NCI-H1417 (cell line): ENCODE measurements at places on chromosomes 6 and 20.

DNA sequence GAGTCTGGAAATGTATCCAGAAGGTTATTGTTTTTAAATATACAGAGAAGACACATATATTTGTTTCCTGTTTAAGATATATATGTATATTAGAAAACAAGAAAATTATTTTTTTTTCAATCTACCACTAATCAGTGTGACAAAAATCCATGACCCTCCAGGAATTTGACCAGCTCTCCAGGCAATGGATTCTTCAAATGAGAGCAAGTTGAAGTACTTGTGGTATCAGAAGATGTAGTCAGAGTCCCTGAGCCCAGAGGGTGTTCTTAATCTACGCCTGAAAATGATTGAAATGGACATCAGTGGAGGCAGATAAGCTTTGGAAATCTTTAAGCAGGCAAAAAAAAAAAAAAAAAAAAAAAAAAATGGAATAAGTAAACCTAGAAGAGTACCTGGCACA is 186.5 kb upstream of the QKI start:
- DNase-seq = no peak

DNA sequence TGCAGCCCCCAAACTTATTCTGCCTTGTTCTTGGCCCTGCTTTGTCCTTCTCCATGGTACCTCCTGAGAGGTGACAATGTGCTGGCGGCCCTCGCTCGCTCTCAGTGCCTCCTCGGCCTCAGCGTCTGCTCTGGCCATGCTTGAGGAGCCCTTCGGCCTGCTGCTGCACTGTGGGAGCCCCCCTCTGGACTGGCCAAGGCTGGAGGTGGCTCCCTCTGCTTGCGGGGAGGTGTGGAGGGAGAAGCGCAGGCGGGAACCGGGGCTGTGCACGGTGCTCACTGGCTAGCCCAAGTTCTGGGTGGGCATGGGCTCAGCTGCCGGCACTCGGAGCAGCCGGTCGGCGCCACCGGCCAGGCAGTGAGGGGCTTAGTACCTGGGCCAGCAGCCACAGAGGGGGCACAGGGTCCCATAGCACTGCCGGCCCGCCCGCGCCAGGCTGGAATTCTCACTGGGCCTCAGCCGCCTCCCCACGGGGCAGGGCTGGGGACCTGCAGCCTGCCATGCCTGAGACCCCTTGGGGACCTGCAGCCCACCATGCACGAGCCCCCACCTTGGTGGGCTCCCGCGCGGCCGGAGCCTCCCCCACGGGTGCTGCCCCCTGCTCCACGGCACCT is 55.9 kb upstream of the RALGAPA2 start:
- DNase-seq = no peak

DNA sequence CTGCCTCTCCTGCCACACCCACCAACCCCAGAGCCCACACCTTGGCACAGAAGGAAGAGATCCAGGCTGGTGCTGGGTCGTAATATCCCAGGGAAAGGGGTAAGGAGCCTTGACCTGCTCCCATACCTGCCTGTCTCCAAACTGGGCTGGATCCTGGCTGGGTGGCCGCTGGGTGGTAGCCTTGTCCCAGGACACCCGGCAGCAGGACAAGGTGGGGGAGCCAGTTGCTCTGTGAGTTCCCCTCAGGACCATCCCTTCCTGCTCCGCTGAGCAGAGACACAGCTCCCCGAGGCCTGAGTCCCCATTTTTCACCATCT is 58.8 kb downstream of the UBE2V1 start:
- DNase-seq = no peak

DNA sequence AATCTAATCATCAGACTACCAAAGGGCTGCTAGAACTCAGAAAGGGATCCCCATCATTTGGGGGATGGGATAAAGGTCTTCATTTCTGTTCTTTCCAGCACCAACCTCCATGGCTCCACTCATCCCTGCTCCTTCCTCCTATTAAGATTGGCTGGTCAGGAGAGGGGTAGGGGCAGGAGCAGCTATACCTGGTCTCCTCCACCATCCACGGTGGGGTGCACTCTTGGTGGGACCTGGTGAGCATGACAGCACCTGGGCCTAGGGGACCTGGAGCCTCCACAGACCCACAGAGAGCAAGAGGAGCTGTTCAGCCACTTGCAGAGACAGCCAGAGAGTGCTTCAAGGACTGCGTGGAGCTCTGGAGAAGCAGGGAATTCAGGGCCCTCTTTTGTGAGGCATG is 6.1 kb upstream of the ULBP2 start:
- DNase-seq = no peak

DNA sequence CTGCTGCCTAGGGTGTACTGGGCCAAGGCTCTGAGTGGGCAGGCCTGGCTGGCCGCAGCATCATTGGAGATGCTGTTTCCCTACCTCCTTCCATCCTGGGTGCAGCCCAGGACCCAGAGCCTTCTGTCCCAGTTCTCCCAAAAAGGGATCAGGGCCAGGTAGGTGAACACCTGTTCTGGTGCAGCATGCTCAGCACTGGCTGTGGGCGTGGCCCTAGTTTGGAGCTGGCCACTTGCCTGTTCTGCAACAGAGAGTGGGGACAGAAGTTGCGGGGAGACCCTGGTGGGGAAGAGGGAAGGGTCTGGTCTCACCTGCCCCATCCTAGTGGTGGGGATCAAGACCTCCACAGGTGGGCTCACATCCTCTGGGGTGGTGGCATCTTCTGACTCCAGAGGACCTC is 1.4 kb upstream of the ARMC12 start:
- no peak for DNase-seq

DNA sequence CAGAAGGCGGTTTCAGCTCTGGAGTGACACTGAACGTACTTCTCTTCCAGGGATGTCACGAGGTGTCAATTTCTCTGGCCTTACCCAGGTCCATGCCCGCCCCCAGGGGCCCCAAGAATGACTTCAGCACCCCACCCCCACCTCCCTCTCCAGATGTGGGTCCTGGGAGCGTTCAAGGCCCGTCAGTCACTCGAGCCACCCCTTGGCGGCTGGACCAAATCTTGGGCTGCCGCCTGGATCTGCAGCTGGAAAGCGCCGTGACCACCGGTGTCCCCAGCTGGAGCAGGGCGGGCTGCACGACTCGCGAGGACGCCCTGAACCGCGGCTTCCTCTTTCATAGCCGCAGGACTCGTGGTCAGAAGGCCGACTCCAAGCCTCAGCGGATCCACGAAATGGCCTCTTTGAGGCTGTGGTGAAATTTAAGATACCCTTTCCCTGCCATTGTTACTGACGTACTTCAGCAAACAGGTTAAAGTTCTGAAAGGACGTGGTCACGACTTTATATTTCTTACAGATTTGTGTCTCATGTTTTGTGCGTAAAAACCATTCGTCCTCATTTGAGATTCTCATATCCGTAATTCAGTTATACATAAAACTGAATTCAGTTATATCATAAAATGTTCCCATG is 29.3 kb downstream of the TRIM38 start:
- DNase-seq = peak; percentile 57

DNA sequence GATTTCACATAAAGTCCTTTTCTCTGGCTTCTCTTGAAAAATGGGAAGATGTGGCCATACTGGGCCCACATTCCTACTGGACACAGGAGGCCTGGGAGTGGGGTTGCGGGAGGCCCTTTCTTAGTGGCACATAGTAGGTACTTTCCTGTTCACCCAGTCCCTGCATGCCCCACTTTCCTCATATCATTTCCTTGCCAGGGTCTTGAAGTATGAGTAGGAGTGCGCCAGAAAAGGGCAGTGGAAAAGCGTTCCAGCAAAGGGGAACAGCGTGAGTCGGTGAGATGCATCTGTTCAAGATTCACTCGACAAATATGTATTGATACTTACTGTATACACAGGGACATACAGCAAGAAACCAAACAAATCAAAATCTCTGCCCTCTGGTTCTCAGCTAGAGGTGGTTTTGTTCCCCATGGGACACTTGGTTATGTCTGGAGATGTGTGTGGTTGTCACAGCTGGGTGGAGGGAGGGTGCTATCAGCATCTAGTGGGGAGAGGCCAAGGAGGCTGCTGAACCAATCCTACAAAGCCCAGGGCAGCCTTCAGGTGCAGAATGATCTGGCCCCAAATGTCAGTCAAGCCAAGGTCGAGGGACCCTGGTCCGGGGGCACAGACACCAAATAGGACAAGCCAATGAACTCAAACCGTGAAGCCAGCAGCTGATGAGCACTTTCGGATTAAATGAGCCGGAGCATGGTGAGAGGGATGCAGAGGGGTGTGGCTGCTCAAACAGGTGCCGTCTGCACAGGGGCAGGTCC is 151.4 kb downstream of the CEBPB start:
- DNase-seq = peak; percentile 91

- DNase-seq = peak; percentile 80
These were observed 539.3 kb upstream of the ID4 start for GRCh38 chr6:19297880-19298279.

- no peak for DNase-seq
These were observed 20.5 kb upstream of the GJA10 start for GRCh38 chr6:89873721-89874120.

DNA sequence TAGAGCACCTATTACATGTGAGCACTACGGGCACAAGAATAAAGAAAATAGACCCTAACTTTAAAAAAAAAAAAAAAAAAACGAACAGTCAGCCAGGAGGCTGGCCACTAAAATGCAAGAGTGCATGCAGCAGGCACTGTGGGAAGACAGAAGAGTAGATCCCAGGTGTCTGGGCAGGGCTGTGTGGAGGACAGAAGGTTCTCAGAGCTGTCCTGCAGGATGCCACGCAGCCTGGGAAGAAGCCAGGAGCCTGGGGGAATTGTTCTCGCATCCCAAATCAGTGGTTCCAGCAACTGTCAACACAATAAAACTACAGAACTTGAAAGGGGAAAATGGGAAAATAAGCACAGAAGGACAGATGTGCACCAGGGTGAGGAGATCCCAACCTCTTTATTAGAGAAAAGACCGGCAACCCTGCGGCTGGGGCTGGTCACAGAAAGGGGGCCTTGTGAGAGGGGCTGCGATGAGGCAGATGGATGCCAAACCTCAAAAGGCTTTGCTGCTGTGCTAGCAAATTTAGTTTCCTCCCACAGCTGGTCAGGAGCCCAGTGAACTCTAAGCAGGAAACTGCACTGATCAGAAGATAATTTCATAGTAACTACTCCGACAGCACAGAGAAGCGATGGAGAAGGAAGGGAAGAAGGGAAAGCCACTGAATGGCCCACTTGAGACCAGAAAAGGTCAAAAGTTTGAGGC is 30.9 kb downstream of the MAP3K5 start:
- DNase-seq = no peak

DNA sequence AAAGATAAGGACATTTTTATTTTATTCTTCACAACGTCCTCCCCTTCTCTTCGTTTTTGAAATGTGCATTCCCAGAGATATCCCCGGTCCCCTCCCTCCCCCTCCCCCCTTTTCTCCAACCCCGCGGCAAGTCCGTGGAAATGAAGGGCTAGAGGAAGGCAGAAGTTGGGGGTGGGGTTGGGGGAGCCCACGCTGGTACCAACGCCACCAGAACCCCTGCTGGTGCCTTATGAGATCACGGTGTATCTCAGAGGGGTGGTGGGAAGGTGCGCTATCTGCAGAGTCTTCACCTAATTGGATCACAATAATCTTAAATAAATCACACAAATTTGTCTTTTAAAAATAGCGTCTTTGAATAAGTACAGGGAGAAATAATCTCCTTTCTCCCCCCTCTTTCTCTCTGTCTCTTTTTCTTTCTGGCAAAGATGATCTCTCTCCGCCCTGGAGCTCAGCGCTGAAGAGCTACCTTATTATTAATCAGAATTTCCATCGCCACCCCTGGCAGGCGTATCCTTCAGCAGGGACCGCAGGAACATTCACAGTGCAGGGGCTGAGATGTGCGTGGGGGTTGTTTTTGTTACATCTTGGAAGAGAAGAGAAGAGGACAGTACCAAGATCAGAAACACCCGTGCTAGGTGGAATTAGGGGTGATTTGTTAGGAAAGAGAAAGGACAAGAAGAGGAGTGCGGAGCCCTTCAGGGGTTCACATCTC is 915 bp downstream of the CLVS2 start:
- peak; percentile 71 for DNase-seq

- no peak for DNase-seq
These were observed 39.0 kb downstream of the SYTL3 start for GRCh38 chr6:158688860-158689259.

DNA sequence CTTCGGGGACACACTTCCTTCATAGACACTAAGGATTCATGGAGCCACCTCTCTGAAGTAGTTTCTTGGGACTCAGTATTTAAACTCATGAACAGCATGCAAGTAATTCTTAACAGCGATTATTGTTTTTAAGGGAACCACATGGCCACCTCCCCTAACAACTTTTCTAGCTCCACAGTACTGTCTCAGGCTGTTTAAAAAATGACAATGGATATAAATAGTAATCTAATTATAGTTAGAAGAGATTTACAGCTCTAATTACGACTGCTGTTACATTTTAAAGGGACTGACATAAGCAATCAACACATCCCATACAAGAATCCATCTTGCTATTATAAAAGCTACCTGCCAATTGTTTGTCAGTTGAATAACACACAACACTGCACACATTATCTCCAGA is 72.1 kb upstream of the HDGFL1 start:
- peak; percentile 12 for DNase-seq

DNA sequence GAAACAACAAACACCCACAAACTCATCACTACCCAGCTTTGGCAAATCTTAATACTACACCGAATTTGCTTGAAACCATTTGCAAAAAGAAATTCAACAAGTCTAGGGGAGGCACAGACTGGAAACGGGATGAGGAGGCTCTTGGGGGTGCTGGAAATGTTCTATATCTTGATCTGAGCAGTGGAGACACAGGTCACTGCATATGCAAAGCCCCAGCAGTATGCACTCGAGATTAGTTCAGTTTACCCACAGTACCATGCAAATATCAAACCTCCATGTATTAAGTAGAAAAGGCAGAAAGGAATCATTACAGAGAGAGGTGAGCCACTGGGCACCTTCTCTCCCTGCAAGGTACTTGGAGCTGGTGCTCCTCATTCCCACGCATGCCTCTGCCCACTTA is 75.9 kb downstream of the PREX1 start:
- no peak for DNase-seq

- no peak for DNase-seq
These were observed 2.8 kb downstream of the PPP1R10 start for GRCh38 chr6:30614044-30614842.

- DNase-seq = no peak
These were observed 308.6 kb downstream of the TAF4 start for GRCh38 chr20:61756966-61757677.

- peak; percentile 4 for DNase-seq
These were observed 112.9 kb downstream of the BACH2 start for GRCh38 chr6:90183587-90184333.

GRCh38 chr6:135850882-135851281 is 619 bp upstream of the PDE7B start:
- no peak for DNase-seq

GRCh38 chr20:44537993-44538392 is 16.1 kb upstream of the SERINC3 start:
- no peak for DNase-seq
